ENCODE measurements at places on chromosomes 7 and 10.
A peak's percentile ranks its signal among the peaks of the same experiment; 100 is the strongest.

DNA sequence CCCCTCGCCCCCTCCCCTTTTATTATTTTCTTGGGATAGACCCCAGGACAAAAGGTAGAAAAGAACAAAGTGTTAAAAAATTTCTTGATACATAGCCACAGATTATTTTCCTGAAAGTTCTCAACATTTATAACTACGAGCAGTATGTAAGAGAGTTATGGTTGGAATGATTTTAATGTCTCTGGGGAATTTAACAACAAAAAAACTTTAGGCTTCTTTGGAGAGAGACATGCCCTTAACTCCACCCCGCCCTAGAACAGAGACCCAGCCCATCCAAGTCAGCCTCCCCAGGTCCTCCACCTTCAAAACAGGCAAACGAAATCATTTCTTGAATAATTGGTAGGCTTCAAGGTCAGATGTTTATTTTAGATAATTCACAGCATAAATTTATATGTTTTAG is 97.1 kb downstream of the TCF7L2 start:
- DNase-seq, result no peak

DNA sequence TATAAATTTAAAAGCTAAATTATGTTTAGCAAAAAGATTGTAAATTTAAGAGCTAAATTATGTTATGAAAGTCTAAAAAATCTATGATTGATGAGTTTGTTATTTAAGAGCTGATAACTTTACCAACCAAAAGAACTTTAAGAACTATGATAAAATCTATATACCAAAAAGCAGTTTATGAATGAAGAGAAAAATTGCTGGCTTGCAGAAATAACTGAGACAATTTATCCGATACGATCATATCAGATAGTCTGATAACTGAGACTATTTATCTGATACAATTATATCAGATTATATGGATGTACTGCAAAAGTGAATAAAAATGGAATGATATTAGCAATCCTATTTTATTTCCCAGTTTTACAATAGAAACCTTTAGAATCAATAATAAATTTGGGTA is 50.2 kb downstream of the IQUB start:
- no peak for DNase-seq

GRCh38 chr7:100119970-100120732 is 717 bp downstream of the CNPY4 start:
- DNase-seq, result no peak

DNA sequence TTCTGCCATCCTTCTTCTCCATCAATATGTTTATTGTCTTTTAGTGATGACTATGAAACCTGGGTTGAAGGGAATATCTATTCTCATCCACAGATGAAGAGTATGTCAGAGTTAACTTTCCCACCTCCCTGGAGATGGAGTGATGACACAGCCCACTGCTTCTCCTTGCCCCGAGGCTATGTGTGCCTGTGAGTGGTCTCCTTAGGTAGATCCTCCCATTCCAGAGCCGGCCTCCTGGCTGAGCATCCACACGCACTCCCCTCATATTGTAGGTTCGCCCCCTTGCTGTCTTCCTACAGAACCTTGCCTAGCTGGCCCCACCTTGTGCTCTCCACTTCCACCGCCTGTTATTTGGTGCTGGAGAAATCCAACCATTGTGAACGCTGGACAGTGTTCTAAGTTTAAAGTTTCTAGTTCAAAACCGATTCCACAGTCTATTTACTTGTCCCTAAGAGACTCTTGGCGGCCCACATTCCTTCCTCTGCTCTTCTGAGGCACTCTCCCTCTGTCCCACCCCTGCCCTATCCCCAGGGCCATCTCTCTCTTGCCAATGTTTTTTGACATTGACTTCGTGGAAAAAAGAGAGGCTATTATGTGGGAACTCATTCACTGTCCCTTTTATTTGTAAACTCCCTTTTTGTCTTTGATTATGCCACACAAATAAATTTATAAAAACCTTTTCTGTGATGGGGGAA is 168.0 kb downstream of the ZNF438 start:
- no peak for DNase-seq

GRCh38 chr10:18213271-18213670 is 73.0 kb downstream of the CACNB2 start:
- no peak for DNase-seq

- no peak for DNase-seq
Observed at GRCh38 chr10:70970830-70971229, 82.5 kb upstream of the PCBD1 start.

DNA sequence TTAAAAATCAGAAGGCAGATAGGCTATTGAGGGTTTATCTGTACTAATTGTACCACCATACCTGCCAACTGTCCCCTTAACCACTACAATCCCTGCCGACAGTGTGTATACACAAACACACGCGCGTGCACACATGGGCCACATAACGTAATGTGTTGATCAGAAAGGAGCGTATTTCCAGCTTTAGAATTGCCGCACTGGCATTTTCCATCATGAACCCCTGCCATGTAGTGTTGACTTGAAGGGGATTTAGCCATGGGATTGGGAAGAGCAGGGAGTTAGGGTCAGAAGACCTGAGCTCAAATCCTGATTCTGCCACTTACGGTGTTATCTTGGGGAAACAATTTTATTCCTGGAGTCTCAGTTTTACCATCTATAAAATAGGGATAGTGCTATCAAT is 158.9 kb downstream of the TCF7L2 start:
- no peak for DNase-seq

GRCh38 chr10:14502431-14502830 is 171.7 kb upstream of the FRMD4A start:
- DNase-seq, result no peak

DNA sequence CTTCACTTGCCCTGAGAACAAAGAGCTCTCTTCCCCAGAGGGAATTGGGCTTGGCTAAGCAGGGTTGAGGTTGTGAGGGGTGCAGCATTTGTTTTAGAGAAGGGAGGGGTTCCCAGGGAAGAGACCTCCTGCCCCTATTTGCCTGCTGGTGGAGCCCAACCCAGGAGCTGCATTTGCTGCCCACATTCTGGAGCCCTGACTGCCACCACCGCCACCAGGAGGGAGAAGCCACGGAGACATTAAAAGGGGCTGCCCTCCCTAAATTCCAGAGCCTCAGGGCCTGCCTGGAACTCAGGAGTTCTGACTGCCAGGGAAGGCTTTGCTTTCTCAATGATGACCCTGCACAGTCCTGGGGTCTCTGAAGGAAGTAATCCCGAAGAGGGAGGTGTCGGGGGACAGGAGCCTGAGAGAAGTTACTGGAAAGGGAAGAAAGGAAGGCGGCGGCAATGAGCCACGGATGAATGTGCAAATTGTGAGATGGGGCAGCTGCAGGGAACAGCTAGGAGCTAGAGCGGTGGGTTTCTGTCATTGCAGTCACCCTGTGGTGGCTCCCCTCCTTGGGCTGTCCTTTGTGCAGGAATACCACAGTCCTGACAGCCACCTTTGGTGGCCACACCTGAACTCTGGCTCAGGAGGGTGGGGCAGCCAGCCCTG is 51.3 kb downstream of the NEURL1 start:
- DNase-seq, result no peak

- peak; percentile 29 for DNase-seq
Observed at GRCh38 chr10:89097226-89097625, 106.6 kb downstream of the FAS start.

DNA sequence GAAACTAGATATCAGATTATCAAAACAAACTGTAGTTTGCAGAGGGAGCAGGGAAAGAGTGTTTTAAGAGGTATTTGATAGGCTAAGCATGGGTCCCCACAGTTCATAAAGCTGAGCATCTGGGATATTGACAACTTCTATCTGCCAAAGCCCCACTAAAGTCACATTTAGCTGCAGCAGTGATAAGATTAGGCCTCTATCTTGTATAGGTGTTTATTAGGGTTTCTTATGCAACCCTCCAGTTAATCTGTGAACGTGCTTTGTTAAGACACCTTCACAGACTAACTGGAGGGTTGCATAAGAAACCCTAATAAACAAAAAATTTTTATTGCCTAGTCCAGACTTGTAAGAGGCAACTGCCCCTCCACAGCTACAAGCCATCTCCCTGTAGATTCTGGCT is 78.0 kb downstream of the CYP51A1 start:
- DNase-seq, result no peak

GRCh38 chr10:98074315-98074911 is 44.0 kb upstream of the CRTAC1 start:
- DNase-seq, result no peak

DNA sequence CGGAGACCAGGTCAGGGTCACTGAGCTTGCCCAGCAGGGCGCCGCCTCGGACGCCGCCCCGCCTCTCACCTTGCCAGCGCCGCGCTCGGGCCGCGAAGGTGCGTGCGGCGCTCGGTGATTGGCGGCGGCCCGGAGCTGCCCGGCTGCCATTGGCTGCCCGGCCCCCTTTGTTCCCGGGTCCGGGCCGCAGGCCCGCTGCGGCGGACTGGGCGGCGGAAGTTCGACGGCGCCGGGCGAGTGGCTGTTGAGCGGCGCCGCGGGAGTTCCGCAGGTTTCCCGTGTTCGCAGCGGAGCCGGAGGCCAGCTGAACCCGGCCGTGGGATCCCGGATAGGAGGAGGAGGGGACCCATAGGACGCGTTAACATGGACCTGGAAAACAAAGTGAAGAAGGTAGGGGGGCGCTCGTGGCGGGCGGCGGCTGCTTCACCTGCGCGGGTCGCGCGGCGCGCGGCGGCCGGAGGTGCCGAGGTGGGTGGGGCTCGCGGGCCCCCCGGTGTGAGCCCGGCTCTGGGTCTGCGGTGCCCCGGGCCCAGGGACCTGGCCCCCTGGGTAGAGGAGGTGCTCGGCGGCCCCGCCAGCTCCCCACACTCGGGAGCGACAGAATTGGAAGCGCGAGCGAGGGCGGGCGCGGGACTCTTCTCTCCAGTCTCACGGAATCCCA is at the start of gene TES:
TES (plus strand) TSS at position 195 of the 661 bp plus-strand sequence; CDS start at position 364, 169 bp downstream.
- no peak for DNase-seq

DNA sequence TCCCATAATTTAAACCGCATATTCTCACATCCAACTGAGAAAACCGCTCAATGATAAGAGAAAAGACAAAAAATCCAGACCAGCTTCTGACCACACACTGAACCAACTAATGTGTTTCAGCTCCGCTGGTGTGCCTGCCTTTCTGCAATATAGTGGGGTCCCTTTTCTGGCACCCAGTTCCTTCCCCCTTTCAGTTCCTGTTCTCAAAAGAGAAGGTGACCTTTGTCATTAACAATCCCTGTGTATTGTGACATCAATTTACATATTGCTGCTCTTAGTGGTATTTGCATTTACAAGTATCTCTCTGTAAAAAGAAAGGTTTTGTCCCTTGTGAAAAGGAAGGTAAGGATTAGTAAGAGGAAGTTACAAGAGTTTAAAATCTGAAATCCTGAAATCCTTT is 1.4 kb downstream of the PPP1R17 start:
- no peak for DNase-seq

- no peak for DNase-seq
Observed at GRCh38 chr7:158655931-158656441, 48.6 kb downstream of the NCAPG2 start.

- DNase-seq, result no peak
Observed at GRCh38 chr10:2509081-2509531, 558.2 kb upstream of the PFKP start.

DNA sequence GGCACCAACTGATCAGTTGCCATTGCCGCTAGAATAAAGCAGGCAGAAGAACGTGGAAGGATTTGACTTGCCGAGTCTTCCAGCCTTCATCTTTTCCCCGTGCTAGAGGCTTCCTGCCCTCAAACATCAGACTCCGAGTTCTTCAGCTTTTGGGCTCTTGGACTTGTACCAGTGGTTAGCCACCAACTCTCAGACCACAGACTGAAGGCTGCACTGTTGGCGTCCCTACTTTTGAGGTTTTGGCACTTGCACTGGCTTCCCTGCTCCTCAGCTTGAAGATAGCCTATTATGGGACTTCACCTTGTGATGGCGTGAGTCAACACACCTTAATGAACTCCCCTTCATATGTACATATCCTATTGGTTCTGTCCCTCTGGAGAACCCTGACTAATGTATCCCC is 57.3 kb upstream of the KCND2 start:
- DNase-seq, result no peak

- DNase-seq, result no peak
Observed at GRCh38 chr10:121078036-121078435, 226.9 kb downstream of the WDR11 start.

- no peak for DNase-seq
Observed at GRCh38 chr10:7657552-7657951, 9.2 kb downstream of the ITIH5 start.

GRCh38 chr10:67976292-67977245 is 92.1 kb downstream of the SIRT1 start:
- no peak for DNase-seq
